ENCODE measurements at places on chromosomes 7 and 10.

GRCh38 chr10:131743190-131744151 lies 157.3 kb upstream of the PPP2R2D start:
- peak; percentile 69 for DNase-seq

DNA sequence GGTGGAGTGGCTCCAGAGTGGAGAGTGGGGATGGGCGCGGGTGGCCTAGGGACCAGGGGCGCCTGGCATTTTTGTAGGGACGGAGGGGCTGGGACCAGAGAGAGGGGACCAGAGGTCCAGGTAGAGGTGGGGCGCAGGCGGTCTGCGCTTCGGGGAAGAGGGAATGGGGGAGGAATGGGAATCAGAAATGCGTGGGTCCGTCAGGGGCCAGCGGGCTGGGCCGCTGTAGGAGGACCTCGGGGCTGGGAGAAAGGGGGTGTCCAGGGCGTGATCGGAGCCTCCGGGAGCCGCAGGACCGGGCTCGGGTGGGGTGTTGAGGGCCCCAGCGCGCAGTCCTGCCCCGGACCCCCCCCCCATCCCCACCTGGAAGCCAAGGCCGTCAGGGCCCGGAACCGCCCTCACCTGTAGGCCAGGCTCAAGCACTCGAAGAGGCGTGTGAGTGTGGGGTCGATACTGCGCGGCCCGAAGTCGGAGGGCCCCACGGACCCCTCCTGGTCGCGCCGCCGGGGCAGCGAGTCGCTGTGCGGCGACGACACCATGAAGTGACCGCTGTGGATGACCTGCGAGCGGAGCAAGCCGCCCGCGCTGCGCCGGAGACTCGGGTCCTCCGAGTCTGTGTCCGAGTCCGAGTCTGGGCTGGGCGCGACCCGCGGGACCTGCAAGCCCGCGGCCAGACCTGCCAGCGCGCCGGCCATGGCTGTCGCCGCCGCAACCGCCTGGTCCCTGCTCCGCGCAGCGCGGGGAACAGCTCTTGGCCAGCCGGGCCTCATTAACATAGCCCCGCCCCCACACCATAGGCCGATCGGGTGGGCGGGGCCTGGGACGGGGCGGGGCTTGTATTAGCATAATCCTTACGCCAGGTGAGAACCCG lies at the start of gene MLXIPL:
Gene MLXIPL (minus strand): TSS at position 725 of the 871 bp plus-strand sequence. CDS start 30 bp downstream, at position 695.
- no peak for DNase-seq

DNA sequence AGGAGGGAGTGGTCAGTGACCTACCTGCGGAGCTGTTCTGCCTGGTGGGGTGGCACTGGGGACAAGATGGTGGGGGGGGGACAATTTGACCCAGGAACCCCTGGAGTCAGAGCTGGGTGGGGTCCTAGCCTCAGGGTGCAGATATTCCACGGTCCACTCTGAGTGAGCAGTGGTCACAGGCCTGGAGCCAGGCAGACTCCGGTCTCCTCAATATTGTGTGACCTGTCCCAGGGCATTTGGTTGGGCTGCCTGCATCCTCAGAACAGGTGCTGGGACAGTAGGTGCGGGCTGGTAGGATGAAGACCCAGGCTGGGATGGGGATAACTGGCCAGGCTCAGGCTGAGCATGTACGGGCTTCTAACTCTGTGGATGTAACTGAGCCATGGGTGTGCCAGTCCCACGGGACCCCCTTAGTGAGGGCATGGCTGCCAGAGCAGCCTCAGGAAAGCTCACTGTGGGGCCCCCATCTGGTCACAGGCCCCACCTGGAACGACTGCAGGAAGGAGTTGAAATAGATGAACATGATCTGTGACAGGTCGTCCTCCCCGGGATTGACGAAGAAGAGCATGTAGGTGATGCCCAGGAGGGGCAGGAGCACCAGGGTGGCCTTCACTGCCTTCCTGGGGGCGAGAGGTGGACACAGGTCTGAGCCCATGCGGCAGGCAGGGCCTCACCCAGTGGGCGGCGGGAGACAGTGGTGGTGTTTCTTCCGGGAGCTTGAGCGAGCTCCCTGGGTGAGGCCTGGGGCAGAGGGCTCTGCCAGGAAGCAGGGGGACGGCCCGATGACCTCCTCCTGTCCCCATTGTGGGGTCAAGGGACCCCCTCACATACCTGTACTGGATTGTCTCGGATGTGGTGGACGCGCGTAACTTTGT lies 26.9 kb downstream of the CRHR2 start:
- DNase-seq: no peak

- no peak for DNase-seq
These were observed 42.6 kb upstream of the RAPGEF5 start for GRCh38 chr7:22399546-22399945.

- DNase-seq: no peak
These were observed 41.2 kb upstream of the UBE3C start for GRCh38 chr7:157097569-157097968.

DNA sequence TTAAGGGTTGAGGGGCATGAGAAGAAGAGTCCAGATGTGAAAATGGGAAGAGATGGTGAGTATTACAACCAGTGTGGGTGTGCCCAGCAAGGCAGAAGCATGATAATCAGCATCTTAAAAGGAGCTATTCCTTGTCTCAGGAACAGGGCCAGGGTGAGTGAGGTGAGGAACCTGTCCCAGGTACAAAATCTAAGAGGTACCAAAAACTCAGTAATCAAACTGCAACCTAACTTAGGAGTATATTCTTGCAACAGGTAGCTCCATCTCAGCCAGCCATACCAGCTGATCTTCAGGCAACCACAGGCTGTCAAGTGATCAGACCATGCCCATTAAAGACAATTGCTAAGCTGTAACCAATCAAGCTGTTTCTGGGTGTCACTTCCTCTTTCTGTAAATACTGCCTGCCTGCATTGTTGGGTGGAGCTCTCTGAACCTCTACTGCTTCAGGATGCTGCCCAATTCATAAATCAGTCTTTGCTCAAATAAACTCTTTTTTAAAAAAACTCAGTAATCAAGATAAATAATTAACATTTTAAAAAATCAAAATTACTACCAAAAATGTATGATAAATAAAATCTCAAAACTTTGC lies 7.4 kb downstream of the KEL start:
- DNase-seq: no peak

DNA sequence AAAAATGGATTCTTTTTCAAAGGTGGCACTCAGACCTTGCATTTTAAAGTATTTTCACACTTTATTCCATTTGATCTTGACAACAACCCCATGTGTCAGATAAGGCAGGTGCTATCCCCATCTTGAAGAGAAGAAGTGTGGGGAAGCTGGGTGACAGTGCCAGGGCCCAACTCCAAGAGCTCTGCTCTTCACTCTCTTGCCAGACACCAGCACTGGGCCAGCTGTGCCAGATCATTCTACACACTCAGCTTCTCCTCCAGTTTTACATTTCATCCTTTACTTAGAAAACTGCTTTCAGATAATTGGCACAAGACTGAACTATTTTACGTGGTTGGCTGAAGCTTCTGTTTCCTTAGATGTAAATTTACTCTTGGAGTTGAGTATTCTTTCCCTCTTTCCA lies 64.4 kb downstream of the ENO4 start:
- no peak for DNase-seq

DNA sequence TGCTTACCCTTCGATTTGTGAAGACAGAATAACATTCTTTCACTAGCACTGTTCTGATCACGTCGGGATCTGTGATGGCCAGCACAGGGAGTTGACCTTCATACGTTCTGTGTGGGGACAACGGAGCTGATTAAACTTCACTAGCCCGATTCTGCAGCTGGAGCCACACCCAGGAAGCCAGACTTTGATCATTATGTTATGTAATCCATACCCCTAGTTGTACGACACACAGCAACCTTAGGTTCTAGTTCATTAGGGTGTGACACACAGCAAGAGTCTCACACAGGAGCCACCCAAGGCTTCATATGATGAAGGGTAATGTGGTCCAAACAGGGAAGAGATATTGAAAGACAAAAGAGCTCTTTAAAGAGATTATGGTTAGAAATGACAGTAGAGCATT lies 7.2 kb downstream of the CYP3A5 start:
- DNase-seq: no peak

DNA sequence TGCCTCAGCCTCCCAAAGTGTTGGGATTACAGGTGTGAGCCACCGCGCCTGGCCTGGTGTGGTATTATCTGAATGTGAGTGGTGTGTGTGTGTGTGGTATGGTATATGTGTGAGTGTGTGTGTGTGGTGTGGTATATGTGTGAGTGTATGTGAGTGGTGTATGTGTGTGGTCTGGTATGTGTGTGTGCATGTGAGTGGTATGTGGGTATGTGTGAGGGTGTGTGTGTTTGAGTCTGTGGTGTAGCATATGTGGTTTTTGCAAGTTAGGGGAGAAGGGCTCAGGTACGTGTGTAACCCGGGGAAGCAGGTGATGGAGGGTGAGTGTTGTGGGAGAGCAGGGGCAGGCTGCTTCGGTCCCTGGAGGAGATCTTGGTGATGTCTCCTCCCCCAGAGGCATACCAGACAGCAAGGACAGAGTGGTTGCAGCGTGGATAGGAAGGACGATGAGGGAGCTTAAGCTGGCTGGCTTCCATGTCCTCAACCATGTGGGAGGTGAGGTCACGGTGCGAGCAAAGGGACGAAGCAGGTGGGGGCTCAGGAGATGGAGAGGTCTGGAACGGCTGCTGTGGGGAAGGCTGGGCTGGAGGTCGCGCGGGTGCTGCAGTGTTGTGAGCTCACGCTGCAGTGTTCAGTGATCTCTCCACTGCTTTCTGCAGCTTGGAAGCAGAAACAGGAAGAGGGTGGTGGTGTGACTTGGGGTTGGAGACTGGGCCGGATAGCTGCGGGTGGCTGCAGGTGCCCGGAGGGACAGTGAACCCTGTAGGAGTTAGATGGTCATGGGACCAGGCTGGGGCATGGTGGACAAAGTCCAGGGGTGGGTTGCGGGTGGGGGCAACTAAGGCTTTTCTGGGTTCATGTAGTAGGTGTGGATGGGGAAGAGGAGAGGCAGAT lies 5.0 kb downstream of the ZYX start:
- DNase-seq: peak; percentile 76

DNA sequence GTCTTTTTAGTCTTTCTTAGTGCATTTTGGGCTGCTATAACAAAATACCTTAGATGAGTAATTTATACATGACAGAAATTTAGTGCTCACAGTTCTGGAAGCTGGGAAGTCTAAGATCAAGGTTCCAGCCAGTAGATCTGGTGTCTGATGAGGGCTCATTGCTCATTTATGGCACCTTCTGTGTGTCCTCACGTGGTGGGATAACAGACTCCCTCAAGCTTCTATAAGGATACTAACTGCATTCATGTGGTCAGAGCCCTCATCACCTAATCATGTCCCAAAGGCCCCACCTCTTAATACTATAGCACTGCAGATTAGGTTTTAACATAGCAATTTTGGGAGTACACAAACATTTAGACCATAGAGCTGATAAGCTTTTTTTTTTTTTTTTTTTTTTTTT lies 80.4 kb downstream of the ZNRF2 start:
- no peak for DNase-seq

DNA sequence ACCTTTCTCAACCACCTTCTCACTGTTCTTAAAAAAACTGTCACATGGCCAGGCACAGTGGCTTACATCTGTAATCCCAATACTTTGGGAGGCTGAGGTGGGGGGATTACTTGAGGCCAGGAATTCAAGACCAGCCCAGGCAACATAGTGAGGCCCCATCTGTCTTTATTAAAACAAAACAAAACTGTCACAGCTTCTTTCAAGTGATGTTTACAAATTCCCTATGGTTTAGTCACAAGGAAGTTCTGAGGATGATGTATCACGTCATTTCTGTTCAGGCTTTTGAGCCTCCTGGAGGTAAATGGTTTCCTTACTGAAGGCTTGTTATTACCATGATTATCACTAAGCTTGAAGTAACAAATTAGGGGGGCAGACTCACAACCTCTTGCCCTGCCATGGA lies 186.2 kb downstream of the CFTR start:
- no peak for DNase-seq

DNA sequence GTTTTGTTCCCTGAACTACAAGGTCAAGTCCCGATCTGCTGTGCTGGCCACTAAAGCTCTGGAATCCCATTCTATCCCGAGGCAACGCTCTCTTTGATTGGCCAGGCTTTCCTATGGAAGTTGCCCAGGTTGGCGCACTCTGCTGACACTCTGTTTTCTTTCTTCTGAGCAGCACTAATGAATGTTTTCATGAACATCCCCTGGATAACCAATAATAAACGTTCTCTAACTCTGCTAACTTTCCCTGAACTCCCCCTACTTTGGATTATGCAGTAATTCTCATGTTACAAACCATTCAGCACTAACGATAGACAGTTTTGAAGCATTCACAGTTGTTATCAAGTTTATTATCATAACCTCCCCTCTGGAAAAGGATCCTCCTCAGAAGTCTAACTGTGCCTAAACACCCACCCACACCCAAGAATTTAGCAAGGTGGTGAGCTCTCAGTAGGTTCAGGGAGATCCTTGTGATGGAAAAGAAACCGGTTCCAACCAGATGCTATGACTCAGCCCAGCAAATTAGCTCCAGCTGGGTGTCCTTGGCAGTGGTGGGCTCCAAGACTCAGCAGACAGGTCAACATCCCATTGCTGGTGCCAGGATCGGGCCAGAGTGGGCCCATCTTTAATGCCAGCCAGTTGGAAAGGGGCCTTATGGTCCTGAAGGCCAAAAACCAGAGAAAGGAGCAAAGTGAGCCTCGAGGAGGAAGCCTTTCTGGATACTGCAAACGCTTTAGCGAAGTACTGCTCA lies 68.4 kb downstream of the CREB3L2 start:
- DNase-seq: no peak

DNA sequence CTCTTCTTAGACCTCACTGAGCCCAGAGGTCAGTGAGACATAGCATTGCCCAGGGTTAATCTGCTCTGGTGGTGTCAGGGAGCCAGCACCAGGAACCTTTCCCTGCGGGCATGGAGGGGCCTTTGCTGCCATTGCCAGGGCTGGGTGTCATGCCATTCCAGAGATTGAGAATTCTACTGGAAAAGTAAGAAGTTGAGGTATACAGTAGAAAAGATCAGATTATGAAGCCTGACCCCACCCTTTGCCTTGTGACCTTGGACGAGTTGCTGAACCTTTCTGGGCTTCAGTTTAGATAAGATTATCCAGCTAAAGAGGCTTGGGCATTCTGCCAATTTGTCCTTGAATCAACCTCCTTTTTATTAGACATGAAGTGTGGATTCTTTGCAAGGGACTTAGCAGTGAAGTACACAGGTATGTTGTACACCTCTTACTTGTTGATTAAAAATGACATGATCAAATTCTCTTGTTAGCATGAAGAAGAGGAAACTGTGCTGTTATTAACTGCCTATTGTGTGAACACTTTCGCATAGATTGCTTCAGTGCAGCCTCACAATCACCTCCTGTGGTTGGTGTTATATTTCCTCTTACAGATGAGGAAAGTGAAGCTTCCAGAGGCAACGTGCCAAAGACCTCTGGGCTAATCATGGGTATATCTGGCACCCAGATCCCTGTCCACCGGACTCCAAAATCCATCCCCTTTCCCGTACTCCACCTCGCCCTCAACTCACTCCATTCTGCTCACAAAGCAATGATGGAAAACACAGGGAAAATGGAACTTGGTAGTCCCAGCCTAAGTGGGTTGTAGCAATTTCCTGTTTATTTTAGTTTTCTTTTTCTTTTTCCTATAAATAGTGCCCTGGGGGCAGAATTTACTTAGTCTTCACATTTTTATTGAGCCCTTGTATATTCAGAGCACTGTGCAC lies 151.3 kb downstream of the CAMK1D start:
- DNase-seq: peak; percentile 63

GRCh38 chr7:148580446-148580845 lies 10.1 kb upstream of the C7orf33 start:
- DNase-seq: no peak

- peak; percentile 87 for DNase-seq
These were observed 190.9 kb downstream of the BMPER start for GRCh38 chr7:34096198-34096651.

All from coronary artery (tissue), 2 donors.